Tibial artery (tissue), 4 donors: ENCODE measurements at places on chromosomes 7 and 10.

DNA sequence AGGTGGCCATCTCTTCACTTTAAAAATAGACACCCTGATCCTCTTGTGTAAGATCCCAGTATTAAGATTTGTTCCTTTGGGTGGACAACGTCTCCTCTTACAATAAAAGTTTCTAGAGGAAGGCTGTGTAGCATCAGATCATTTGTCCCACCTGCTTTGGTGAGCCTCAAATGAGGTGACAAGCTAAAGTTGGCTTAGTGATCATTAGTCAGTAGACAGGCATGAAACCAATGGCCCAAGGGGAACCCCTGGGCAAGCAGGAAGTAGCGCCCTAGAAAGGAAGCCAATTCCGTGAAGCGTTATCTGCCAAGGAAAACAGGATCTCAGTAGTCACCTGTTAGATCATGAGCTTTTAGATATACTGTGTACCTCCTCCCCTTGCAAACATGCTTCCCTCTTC lies 66.8 kb downstream of the PCGF5 start:
- DNase-seq: no peak

- DNase-seq: no peak
Observed at GRCh38 chr7:122975341-122975740, 20.2 kb downstream of the TAS2R16 start.

- DNase-seq: peak; percentile 79
Observed at GRCh38 chr10:96642973-96643372, 56.2 kb upstream of the TM9SF3 start.

DNA sequence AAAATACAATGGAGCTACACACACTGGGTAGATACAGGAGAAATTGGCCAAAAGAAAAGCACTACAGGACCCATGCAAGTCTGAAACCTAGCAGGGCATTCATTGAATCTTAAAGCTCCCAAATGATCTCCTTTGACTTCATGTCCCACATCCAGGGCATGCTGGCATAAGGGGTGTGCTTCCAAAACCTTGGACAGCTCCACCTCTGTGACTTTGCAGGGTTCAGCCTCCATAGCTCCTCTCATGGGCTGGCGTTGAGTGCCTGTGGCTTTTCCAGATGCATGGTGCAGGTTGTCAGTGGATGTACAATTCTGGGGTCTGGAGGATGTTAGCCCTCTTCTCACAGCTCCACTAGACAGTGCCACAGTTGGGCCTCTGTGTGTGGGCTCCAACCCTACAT lies 626.3 kb upstream of the POT1 start:
- no peak for DNase-seq

DNA sequence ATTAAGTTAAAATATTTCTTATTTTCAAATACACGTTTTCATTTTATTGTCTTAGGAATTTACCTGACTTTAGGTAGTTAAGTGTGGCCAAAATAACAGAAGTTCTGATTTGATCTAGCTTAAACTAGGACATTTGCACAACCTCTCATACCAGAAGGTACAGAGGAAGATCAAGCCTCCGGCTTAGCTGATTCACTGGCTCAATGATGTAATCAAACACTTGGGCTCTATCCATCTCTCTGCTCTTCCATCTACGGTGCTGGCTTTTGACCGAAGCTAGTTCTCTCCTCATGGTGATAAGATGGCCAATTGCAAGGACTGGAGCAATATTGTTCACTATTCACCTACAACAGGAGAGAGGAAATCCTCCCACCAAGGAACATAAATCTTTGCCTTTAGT lies 12.2 kb upstream of the HYCC1 start:
- DNase-seq: no peak

GRCh38 chr7:64880322-64881297 lies 22.5 kb upstream of the ZNF273 start:
- DNase-seq: peak; percentile 54

- DNase-seq: no peak
Observed at GRCh38 chr7:101536232-101536631, 92.9 kb downstream of the MYL10 start.

DNA sequence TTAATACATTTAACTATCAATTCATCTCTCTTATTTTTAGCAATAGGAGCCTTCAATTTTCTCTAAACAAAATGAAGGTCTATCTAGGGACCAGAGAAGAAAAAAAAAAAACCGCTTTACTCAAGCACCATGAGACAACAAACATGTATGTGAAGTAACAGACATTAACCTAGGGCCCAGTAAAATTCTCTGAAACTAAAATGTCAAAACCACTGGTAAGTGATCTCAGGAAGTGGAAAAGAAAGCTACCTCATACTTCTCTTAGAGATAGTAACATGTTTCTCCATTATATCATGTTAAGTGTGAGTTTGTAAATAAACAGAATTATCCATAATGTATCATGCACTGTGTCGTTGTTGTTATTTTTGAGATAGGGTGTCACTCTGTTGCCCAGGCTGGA lies 35.4 kb upstream of the PTER start:
- no peak for DNase-seq

GRCh38 chr10:92829786-92830377 lies 18.4 kb upstream of the EXOC6 start:
- no peak for DNase-seq

DNA sequence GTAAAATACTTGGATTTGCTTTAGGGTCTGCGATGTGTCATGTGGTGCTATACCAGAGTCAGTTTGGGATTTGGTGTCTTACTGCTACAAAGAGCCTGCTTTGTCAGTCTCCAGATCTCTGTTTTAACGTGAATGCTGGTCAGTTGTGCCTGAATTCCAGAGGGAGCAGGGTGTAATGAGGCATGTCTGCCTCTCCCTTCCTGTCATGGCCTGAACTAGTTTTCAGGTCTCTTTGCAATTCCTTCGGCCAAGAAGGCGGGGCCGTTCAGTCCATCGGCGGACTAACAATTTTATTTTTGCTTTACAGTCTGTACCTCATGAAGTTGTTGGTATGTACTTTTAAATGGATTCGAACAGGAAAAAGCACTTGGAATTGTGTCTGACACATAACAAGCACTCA lies 465.1 kb upstream of the ADARB2 start:
- DNase-seq: no peak

DNA sequence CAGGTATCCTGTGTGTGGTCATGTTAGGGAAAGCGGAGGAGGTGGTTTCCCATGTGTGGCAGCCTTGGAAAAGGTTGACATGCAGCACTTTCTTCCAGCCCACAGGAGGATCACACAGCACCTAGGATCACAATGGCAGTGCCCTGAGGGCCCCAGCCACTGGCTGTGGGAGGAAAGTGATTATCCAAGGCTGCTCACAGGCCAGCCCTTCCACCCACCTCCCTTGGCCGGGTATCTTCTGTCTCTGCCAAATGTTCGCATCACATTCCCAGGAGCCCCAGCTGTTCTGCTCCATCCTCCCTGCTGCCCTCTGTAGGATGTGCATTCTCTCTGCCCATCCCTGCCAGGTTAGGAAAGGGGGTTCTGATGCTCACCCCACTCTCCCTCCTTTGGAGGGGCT lies 2.5 kb upstream of the MLXIPL start:
- no peak for DNase-seq

DNA sequence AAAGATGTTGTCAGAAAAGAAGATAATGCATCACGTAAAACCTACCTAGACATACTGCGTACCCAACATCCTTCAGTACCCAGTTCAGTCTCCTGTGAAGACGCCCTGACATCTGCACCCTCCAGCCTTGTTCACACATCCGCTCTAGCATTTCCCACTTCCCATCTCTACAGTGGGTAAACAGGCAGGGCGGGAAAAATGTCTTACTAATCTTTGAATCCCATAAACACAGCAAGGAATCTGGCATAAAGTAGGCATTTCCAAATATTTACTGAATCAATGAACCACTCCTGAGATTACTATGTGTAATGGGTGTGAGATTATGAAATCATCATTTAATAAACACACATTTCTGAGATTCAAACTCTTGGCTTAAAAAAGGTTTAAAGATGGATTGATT lies 132.8 kb downstream of the GLI3 start:
- DNase-seq: no peak

- no peak for DNase-seq
Observed at GRCh38 chr7:8251195-8251594, 10.8 kb downstream of the ICA1 start.

DNA sequence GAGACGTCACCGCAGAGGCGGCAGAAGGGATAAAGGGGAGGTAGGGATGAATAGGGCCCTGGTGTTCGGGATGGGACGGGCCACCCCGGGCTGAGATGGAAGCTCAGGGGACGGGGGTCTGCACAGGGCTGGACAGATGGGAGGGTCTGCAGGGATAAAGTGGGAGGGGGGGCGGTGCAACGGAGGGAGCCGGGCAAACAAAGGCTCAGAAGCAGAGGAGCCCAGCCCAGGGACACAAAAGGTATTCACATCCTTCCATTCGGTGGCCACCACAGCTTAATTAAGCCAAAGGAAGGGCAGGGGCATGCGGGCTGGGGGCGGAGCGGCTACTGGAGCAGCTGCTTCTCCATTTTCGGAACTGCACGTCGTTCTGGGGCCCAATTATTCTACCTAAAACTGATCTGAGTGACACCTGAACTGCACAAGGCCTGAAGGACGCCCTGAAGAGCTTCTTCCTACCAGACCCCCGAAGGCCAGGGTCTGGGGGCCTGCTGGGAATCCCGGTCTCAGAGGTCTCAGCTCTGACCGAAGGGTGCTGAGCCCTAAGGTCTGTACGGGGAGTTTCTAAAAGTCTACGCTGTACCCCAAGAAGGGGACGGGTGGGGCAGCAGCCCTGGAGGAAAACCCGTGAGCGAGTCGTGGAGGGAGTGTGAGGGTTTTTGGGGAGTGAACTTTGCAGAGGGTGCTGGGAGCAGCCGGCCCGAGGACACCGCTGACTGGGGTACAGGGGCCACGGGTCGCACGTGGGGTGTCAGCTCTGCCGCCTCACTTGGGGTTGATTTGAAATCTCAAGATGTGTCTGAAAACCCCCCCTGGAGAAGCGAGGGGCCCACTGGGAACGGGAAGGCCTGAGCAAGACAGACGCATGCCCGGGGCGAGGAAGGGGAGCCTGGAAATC lies 334.8 kb downstream of the DNAJB6 start:
- peak; percentile 50 for DNase-seq
